GM04504 (cell line): ENCODE measurements at places on chromosomes 6 and 20.

DNA sequence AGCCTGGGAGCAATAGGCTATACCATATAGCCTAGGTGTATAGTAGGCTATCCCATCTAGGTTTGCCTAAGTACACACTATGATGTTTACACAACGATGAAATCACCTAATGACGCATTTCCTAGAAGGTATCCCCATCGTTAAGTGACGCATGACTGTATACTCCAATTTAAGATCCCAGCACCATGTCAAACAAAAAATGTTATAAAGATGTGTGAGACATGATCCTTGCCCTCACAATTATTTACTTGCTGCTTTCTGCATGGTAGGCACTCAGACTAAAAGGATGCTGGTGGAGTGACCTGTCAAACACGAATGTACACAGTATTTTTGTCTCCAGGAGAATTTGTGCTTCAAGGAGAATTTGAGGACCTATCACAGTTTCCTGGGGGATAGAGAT lies 32.3 kb downstream of the SNAP25 start:
- no peak for DNase-seq

GRCh38 chr6:39517756-39518155 lies 195.3 kb upstream of the KCNK16 start:
- DNase-seq: no peak

GRCh38 chr6:107567643-107568042 lies 77.7 kb downstream of the SOBP start:
- no peak for DNase-seq

- no peak for DNase-seq
These were observed 25.7 kb downstream of the OVOL2 start for GRCh38 chr20:18031888-18032509.

- DNase-seq: no peak
These were observed 37.1 kb upstream of the B4GALT5 start for GRCh38 chr20:49750611-49751396.
